ENCODE measurements at places on chromosomes 7 and 10.

DNA sequence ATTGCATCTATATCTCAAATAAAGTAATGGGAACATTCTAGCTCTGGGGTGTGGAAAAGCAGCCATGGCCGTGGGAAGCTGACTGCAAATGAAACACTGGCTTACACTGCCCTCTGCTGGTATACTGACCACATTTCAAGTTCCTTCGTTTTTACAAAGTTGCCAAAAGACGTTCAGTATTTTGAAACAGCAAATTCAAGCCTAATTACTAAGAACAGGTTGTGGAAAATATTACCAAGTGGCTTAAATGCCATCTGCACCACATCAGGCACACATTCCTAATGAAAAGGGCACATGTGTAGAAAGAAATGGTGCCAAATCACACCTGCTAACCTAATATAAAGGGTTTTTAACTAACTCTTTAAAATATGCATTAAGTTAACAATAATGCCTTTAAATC lies 83.9 kb downstream of the JAZF1 start:
- DNase-seq: no peak

- no peak for DNase-seq
Measured at GRCh38 chr7:144474363-144474762, 70.9 kb upstream of the NOBOX start.

DNA sequence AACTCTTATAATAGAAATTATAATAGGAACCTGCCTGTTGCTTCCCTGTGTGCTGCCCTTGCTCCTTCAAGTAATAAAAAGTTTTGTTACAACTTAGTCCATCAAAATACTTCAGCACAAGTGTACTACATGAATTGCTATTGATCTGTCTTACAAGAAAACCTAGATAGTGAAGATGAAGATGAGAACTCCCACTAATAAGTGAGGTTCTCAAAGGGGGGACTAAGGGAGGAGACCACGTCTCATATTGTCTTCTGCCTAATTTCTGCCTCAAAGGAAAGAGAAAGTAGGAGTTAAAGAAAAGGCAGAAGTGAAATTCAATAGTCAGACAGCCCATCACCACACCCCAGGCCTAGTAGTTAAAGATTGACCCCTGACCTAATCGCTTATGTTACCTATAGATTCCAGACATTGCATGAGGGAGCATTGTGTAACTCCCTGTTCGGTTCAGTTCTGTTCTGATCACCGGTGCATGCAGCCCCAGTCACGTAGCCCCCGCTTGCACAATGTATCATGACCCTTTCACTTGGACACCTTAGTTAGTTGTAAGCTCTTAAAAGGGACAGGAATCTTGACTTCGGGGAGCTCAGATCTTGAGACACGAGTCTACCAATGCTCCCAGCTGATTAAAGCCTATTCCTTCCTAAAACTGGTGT lies 18.2 kb upstream of the CHST3 start:
- no peak for DNase-seq

- DNase-seq: no peak
Measured at GRCh38 chr10:70166394-70166793, 3.9 kb downstream of the SAR1A start.

DNA sequence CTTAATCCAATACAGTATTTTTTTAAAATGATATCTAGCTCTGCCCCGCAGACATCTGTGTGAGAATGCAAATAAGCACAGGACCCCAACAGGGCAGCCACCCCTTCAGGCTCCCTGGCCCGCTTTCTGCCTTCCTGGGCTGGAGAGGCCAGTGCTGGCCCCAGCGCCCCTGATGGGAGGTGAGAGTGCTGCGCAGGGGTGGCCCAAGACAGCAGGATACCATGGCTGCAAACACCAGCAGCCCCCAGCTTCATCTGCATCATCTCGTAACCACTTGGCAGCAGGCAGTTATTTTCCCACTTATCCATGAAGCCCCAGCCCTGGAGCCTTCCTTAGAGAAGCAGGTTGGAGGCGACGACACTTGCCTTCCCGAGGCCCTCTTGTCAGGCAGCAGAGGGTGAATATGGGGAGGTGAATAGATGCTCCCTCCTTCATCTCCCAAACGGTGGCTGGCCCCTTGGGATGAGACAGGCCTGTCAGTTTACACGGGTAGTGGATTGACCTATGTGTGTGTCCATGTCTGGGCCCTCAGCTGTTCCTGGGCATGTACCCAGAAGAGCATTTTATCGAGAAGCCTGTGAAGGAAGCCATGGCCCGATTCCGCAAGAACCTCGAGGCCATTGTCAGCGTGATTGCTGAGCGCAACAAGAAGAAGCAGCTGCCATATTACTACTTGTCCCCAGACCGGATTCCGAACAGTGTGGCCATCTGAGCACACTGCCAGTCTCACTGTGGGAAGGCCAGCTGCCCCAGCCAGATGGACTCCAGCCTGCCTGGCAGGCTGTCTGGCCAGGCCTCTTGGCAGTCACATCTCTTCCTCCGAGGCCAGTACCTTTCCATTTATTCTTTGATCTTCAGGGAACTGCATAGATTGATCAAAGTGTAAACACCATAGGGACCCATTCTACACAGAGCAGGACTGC lies 71.2 kb downstream of the ALOX5 start:
- no peak for DNase-seq

GRCh38 chr7:18895456-18895855 lies 222.0 kb downstream of the TWIST1 start:
- no peak for DNase-seq

DNA sequence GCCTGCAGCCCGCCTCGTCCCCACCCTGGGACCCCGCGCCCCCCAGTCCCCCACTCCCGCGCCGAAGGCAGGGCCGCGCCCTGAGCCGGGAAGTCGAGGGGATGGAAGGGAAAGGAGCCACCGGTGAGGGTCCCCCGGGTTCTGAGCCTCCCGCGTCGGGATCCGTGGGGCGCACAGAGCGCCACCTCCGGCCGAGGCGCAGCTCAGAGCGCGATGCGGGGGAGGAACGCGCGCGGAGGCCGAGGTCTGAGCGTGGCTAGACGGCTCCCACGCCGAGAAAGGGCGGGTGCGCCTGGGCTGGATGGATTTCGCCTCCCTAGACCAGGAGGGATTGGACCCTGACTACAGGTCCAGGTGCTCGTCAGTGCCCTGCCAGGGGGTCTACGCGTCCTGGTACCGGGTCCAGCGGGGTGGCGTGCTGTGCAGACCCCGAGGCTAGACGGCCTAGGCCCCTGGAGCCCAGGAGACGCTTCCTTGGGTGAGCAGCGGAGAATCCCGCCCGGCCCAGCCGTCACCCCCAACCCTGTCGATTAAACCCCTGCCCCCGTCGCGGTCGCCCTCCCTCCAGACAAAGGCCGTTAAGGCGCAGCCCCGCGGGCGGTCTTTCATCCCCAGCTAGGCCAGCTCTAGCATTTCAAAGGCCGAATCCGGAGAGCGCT lies 986 bp upstream of the PDGFA start:
- peak; percentile 45 for DNase-seq

GRCh38 chr10:78179886-78180705 lies 146.4 kb downstream of the RPS24 start:
- no peak for DNase-seq

DNA sequence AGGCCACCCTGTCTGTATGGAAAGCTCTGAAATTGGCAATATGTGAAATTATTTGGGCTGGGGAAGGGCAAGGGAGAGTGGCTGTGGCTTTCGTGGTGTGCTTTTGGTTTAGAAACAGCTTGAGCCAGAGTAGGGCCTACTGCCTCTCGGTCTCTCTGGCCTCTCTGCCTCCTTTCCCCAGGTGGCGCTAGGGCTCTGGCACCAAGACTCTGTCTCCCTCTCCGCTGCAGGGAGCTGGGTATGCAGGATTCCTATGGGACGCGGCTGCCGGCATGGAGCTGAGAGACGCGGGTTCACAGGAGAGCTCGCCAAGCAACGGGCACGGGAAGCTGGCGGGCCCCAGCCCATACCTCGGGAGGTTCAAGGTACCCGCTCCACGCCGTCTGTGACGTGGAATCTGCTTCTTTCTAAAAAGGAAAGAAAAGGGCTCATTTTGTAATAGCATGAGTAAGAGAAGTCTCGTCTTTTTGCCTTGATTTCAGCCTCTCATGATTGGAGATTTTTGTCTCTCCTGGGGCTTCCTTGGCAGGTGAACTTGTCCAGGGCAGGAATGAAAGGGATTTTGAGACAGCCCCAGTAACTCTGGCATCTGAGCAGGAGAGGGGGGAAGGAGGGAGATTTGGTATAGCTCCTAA lies 105.1 kb upstream of the ANLN start:
- DNase-seq: no peak

- DNase-seq: no peak
Measured at GRCh38 chr7:88771417-88771816, 11.9 kb downstream of the ZNF804B start.

GRCh38 chr10:30073045-30073766 lies 13.8 kb upstream of the JCAD start:
- no peak for DNase-seq

All from activated naive CD8-positive, alpha-beta T cell treated with anti-CD3 and anti-CD28 coated beads, Interleukin-2, amount 10 ng/mL, durations not matched to agents 7 days and 5 days (primary cell).